ENCODE measurements at places on chromosomes 1 and 21. TPM values are rescaled to one million over a fixed set of nuclear protein-coding genes. Genes with fewer than 3 reads are reported as not detected.

LELP1 gene
- not detected for total RNA-seq

IL6R gene
- 10.9 TPM for total RNA-seq

TSACC gene
- not detected for total RNA-seq

SPRR2D gene
- total RNA-seq, result not detected

ATP1A2 gene
- not detected for total RNA-seq

RGS13 gene
- not detected for total RNA-seq

OR10J5 gene
- total RNA-seq, result not detected

HSD17B7 gene
- 27.5 TPM for total RNA-seq

SH2D5 gene
- not detected for total RNA-seq

ARHGEF16 gene
- total RNA-seq, result 0.08 TPM

OR2T4 gene
- total RNA-seq, result not detected

HTR6 gene
- total RNA-seq, result not detected

DCDC2B gene
- 0.14 TPM for total RNA-seq

PGLYRP4 gene
- total RNA-seq, result not detected

MROH7 gene
- total RNA-seq, result not detected

DCST1 gene
- not detected for total RNA-seq

NBPF9 gene
- total RNA-seq, result 42.5 TPM

ATP1A4 gene
- not detected for total RNA-seq

SLFNL1 gene
- 0.20 TPM for total RNA-seq

HEYL gene
- not detected for total RNA-seq

ACTL8 gene
- not detected for total RNA-seq

LCE1B gene
- total RNA-seq, result not detected

FCGR1A gene
- not detected for total RNA-seq

PTAFR gene
- 0.22 TPM for total RNA-seq

All from activated naive CD4-positive, alpha-beta T cell treated with anti-CD3 and anti-CD28 coated beads, Interleukin-2, amount 10 ng/mL, durations not matched to agents 5 hours and 36 hours (primary cell).